RKO (cell line): ENCODE measurements at places on chromosomes 1 and 21.

- no peak for DNase-seq
These were observed 135.3 kb upstream of the VANGL1 start for GRCh38 chr1:115506518-115506917.

- DNase-seq, result no peak
These were observed 8.0 kb downstream of the TNFRSF14 start for GRCh38 chr1:2564006-2564814.

- DNase-seq, result no peak
These were observed 9.1 kb downstream of the PTGFRN start for GRCh38 chr1:116918714-116919357.

DNA sequence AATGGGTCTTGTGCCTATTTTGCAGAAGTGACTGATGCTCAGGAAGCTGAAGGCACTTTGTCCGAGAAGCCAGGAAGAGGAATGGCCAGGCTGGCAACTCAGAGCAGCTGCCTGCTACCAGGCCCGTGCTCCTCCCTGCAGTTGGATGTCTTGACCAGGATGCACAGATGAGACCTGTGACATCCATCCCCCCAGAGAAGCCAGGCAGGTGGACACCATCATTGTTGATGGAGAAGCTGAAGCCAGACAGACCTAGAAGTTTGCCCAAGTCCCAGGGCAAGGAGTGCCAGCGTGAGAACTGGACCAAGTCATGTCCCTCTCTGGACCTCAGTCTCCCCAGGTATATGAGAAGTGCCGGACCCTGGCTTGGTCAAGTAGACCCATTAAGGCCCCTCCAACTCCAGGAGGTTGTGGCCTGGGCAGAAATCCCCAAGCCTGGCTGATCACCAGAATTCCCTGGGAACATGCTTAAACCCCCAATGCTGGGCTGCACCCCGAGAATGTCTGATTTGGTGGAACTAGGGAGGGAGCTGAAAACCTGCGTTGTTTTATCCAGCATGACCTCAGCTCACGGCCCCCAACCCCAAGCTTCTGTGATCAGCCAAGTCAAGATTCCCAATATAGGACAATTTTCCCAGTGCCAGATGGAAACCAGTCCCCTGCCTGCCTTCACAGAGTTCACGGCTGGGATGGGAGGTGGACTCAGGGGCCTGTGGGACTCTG lies 82.4 kb downstream of the CAMK2N1 start:
- no peak for DNase-seq

DNA sequence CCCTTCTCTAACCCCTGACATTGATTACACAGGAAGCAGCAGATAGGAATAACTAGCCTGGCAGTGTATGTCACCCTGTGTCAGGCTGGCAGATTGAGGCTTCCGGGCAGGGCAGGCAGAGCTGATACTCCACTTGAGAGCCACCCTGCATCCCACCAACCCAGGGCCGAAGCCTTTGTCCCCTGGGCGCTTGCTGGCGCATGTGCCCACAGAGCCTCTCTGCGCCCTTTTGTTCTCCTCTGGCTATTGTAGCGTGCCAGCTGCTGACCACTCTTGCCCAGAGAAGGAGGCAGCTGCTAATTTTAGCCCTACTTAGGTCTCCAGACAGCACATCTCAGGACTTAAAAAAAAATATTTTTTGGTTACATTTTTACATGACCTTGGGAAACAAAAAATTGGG lies 304.9 kb downstream of the HHAT start:
- no peak for DNase-seq

DNA sequence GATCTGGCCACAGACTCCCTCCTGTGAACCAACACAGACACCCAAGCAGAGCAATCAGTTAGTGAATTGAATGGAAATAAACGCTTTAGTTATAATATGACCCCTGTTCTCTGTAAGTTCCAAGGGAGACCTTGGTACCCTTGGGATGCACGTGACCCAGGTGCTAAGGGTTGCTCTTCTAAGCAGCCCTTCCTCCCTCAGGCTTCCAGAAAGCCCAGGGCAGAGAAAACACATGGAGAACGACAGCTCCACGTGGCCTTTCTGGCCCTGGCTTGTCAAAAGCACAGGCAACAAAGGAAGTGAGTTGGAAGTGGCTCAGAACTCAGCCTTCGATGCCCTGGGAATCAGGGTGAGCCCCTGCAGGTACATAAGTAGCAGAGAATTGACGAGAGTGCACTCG lies 57.4 kb downstream of the LACTBL1 start:
- no peak for DNase-seq

DNA sequence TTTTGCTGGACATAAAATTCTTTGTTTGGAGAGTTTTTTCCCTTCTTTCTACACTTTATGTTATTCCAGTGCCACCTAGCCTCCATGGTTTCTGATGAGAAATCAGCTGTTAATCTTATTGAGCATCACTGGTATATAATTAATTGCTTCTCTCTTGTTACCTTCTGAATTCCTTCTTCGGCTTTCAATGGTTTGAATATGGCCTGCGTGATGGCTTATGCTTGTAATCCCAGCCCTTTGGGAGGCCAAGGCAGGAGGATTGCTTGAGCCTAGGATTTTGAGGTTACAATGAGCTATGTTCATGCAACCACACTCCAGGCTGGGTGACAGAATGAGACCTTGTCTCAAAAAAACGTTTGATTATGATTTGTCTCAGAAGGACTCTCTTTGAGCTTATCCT lies 13.0 kb upstream of the CNIH4 start:
- DNase-seq, result no peak
